A549 treated with CORT108297 at 1 μM for 4 hours (cell line): ENCODE measurements at places on chromosomes 5 and 9. TPM values are rescaled to one million over a fixed set of nuclear protein-coding genes. Genes with fewer than 3 reads are reported as not detected.

Gene SPINK13
- 0.10 TPM in 1 of 5 replicates, not detected in the others for total RNA-seq

Gene BTNL8
- total RNA-seq: not detected in 5 replicates

Gene PCDHB12
- total RNA-seq: 0.03 to 0.04 TPM in 2 of 5 replicates, not detected in the others

Gene PIP5KL1
- 1.4 to 2.4 TPM (median 2.3 TPM) in 5 replicates for total RNA-seq

Gene PCDHB16
- total RNA-seq: 0.06 to 0.10 TPM (median 0.06 TPM) in 5 replicates

Gene PCDH12
- 0.01 to 0.09 TPM (median 0.02 TPM) in 3 of 5 replicates, not detected in the others for total RNA-seq

Gene TMEM252
- not detected in 5 replicates for total RNA-seq

Gene NOTCH1
- 7.6 to 13.4 TPM (median 12.4 TPM) in 5 replicates for total RNA-seq

Gene RELL2
- total RNA-seq: 2.9 to 5.2 TPM (median 4.9 TPM) in 5 replicates

Gene ADGRD2
- not detected in 5 replicates for total RNA-seq

Gene NOXA1
- total RNA-seq: 0.78 to 2.3 TPM (median 2.0 TPM) in 5 replicates

Gene FSD1L
- total RNA-seq: 3.4 to 4.3 TPM (median 4.0 TPM) in 5 replicates

Gene FGF10
- not detected in 5 replicates for total RNA-seq

Gene SLC36A2
- total RNA-seq: not detected in 5 replicates

Gene SMIM33
- not detected in 5 replicates for total RNA-seq

Gene SLC6A19
- 0.01 to 0.03 TPM (median 0.01 TPM) in 3 of 5 replicates, not detected in the others for total RNA-seq

Gene MOB3B
- total RNA-seq: 6.6 to 8.7 TPM (median 7.1 TPM) in 5 replicates

Gene SLC22A5
- total RNA-seq: 21.6 to 26.6 TPM (median 23.7 TPM) in 5 replicates

Gene NRARP
- 2.8 to 7.8 TPM (median 4.8 TPM) in 5 replicates for total RNA-seq

Gene MYOZ3
- total RNA-seq: 0.06 to 0.31 TPM (median 0.15 TPM) in 4 of 5 replicates, not detected in the other

Gene PCDHGA6
- total RNA-seq: 0.13 to 0.27 TPM (median 0.22 TPM) in 5 replicates

Gene PHF24
- total RNA-seq: 0.03 to 0.18 TPM (median 0.10 TPM) in 5 replicates

Gene S1PR3
- 39.8 to 49.2 TPM (median 43.0 TPM) in 5 replicates for total RNA-seq

Gene HAPLN1
- not detected in 5 replicates for total RNA-seq

Gene MAMDC2
- total RNA-seq: 0.15 to 0.38 TPM (median 0.29 TPM) in 5 replicates

Gene POLR3G
- 12.9 to 16.7 TPM (median 14.0 TPM) in 5 replicates for total RNA-seq

Gene KCNN2
- total RNA-seq: 0.06 to 0.20 TPM (median 0.12 TPM) in 5 replicates

Gene BOD1
- 67.7 to 70.3 TPM (median 68.4 TPM) in 5 replicates for total RNA-seq

Gene PLPPR1
- total RNA-seq: not detected in 5 replicates

Gene GPSM1
- total RNA-seq: 7.8 to 14.4 TPM (median 13.5 TPM) in 5 replicates

Gene CSF1R
- total RNA-seq: 0.11 to 0.22 TPM (median 0.15 TPM) in 5 replicates

Gene TDRD7
- total RNA-seq: 11.0 to 14.1 TPM (median 12.3 TPM) in 5 replicates

Gene EQTN
- not detected in 5 replicates for total RNA-seq

Gene YTHDC2
- 5.5 to 7.8 TPM (median 7.5 TPM) in 5 replicates for total RNA-seq

Gene PLPP6
- total RNA-seq: 9.3 to 12.8 TPM (median 10.4 TPM) in 5 replicates

Gene CDH10
- 0.12 to 0.20 TPM (median 0.18 TPM) in 5 replicates for total RNA-seq

Gene MARCOL
- total RNA-seq: not detected in 5 replicates

Gene CACNA1B
- total RNA-seq: 0.02 to 0.08 TPM (median 0.04 TPM) in 5 replicates

Gene GGTA1
- total RNA-seq: not detected in 5 replicates

Gene SIT1
- total RNA-seq: not detected in 5 replicates

Gene ZDHHC11B
- 0.83 to 1.7 TPM (median 1.2 TPM) in 5 replicates for total RNA-seq

Gene FOXD4L6
- total RNA-seq: 0.06 TPM in 1 of 5 replicates, not detected in the others

Gene CENPK
- total RNA-seq: 27.8 to 40.9 TPM (median 31.1 TPM) in 5 replicates

Gene MACROH2A1
- 173 to 206 TPM (median 203 TPM) in 5 replicates for total RNA-seq
